ENCODE measurements at places on chromosomes 11 and 22.

DNA sequence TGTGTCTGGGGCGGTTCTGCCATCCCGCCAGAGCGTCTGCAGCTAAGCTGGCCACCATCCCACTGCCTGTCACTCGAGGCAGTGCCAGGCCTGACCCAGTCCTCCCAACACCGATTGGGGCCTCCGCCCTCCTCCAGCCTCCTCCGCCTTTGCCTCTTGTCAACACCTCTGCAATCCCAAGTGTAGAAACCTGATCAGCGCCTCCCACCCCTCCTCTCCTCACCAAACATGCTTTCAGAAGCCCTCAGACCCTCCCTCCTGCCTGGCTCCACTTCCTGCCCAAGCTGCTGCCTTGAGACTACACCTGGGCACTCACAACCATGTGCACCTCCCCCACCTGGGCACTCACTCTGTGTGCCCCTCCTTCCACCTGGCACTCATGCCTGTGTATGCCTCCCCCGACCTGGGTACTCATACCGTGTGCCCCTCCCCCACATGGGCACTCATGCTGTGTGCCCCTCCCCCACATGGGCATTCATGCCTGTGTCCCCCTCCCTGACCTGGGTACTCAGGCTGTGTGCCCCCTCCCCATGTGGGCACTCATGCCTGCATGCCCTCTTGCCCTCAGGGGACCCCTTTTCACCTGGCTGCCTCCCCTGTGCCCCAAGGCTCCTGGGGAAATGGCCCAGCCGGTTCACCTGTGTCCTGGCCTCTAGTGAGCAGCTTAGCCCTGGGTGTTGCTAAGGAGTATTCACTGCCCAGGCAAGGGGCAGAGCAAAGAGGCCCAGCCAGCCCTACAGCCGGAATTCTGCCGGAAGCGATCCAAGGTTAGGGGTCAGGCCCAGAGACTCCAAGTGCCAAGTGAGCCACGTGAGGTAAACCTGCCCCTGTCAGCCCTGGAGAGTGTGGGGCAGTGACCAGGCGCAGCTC, 5.5 kb upstream of the IFITM10 start:
- no peak for DNase-seq

DNA sequence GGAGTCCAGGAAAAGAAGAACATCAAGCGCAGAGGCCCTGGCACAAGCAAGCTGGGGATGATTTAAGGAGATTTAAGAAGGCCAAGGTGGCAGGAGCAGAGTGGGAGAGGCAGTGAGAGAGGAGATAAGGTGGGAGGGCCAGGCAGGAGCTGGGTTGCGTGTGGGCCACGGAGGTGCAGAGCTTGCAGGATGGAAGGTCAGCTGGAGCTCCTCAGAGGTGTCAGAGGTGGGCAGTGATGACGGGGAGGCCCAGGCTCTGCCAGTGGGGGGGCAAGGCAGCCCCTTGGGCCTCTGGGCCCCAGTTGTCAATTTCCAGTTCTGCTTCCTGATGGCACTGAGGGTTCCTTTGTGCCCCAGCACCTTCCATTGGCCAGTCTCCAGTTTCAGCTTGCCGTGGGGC, 6.5 kb downstream of the FRMD8 start:
- no peak for DNase-seq

DNA sequence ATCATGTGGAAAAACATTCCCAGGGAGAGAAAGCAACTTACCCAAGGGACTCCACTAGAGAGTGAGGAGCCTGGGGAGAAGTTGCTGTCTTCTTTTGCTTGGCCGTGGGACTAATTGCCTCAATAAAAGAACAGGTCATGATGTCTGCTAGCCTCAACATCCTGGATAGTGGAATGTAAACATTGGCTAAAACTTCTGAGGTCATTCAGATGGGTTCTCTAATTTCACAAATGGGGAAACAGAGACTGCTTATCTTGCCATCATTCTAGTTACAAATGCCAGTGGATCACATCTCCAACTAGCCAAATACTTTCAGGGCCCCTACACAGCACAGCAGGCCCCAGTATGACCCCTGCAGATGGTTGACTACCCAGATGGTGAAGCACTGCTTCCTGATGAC, 28.4 kb upstream of the PAMR1 start:
- no peak for DNase-seq

- DNase-seq: no peak
These were observed 108.3 kb downstream of the ENTHD1 start for GRCh38 chr22:39785232-39785631.

- DNase-seq: no peak
These were observed 15.5 kb upstream of the SLC25A17 start for GRCh38 chr22:40834619-40835018.

DNA sequence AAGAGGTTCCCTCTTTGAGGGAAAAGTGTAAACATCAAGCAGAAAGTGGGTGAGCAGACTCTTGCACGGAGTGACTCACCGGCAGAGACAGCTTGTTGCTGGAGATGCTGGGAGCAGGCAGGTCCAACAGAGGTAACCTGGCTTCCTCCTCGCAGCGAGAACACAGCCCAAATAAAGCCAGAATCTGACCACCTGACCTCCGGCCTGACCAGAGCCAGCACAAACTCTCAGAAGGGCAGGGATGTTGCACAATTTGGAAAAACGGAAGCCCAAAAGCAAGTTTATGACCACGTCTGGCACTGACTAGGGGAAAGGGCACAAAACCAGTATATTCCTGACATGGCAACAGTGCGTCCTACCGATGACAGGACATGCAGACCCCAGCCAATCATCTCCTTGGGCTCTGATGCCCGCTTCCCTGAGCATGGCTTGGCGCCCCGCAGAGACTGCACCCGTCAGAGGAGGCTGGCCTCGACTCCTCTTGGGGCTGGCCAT, 5.4 kb downstream of the SMCO4 start:
- DNase-seq: no peak

GRCh38 chr11:66676931-66677598, 622 bp downstream of the RBM4B start:
- no peak for DNase-seq
